ENCODE measurements at places on chromosomes 13 and 19.

DNA sequence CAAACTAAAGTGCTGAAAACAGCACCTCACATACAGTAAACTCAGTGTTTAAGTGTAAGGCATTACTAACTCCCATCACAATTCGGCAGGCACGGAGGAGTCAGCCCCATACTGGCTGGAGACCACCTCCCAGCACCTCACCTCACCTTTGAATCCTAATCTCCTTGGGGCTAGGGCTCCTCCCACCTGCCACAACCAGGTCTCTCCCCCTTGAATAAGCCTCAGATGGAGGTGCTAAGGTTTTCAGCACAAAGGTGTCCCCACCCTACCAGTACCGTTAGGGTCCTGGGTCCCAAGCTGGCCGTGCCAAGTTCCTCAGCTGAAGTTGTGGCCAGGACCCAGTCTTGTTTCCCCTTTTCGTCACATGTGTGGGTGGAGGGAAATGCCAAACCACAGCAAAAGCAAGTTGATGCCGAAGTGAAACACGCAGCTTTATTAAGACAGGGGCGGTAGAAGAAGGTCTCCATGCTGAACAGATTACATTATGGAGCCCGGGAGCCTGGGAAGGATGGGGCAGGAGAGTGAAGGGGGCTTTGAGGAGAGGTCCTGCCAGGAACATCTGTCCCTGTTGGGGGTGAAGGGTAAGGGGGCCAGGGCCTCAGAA is at the start of gene IGFLR1:
Gene IGFLR1, minus strand, starts transcription at position 332 of the 604 bp plus-strand sequence. CDS start 1,272 bp downstream, outside the sequence.
- DNase-seq: no peak

GRCh38 chr19:15400521-15401396 is 18.0 kb downstream of the AKAP8L start:
- no peak for DNase-seq

GRCh38 chr19:19418555-19419260 is 13.2 kb downstream of the GATAD2A start:
- no peak for DNase-seq

- no peak for DNase-seq
Observed at GRCh38 chr19:55672418-55672817, 2.6 kb upstream of the EPN1 start.

GRCh38 chr13:30932481-30933353 is at the start of gene TEX26:
Gene TEX26, plus strand, starts transcription at chr13:30932656. Its CDS starts 60 bp downstream, at chr13:30932716.
- no peak for DNase-seq

- no peak for DNase-seq
Observed at GRCh38 chr13:24456396-24456795, 56.2 kb downstream of the PARP4 start.

- peak; percentile 2 for DNase-seq
Observed at GRCh38 chr19:22545751-22546150, 88.4 kb upstream of the ZNF492 start.

- no peak for DNase-seq
Observed at GRCh38 chr13:43268632-43269031, 245.2 kb downstream of the DNAJC15 start.

GRCh38 chr19:38946229-38947010 is 15.7 kb downstream of the MRPS12 start:
- DNase-seq: no peak

DNA sequence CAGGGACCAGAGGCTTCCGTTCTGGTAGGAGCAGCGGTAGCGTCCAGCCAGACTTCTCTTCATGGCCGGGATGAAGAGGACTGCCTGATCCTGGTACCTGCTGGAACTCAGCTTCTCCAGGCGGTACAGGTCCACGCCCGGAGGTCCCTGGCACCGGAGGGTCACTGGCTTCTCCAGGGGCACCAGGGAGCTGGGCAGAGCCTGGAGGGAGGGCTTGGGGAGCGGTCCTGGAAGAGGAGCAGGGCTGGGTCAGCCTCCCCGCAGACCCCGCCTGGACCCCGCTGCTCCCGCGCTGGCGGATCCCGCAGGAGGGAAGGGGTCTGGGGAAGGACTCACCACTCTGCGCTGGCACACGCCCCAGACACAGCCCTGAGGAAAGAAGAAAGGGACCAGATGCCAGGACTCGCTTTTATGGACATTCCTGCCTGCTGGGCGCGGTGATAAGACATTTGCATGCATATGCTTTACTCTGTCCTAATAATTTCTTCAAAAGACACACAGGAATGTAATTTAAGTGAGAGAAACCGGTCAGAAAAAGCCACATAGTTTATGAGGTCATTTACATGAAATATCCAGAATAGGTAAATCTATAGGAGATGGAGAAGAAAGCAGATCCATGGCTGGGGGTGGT is 5.8 kb downstream of the GP6 start:
- no peak for DNase-seq

DNA sequence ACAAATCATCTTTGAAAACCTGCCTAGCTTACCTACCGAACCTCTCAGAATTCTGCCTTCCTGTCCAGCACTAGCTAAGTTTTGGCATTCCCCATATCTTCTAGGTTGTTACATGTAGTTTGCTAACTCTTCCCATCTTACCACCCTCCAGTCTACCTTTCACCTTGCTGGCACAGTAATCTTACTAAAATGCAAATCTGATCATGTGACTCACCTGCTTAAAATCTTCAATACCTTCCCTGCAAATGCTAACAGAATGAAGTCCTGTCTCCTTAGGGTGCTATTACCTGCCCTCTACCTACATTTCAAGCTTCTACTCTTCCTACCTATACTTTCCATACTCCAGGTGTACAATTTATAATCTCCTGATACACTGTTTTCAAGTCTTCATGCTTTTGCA is 30.4 kb downstream of the INTS6 start:
- DNase-seq: no peak

DNA sequence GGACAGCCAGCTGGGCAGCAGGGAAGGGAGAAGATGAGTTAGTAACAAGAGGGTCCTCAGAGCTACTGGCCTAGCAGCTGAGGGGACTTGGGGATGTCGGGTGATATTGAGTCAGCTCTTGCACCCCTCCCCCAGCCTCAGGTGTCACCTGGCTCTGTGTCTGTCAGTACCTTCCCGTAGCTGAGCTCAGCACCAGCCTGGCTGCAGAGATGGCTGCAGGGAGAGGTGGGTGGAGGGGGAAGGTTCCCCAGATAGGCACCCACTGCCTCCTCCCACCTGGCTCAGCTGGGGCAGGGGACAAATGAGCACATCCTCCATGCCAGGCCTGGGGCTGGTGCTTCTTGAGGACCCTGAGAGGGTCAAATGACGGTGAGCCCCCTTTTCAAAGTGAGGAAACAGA is 6.8 kb upstream of the KPTN start:
- no peak for DNase-seq

- no peak for DNase-seq
Observed at GRCh38 chr13:33353210-33353609, 67.7 kb upstream of the STARD13 start.

DNA sequence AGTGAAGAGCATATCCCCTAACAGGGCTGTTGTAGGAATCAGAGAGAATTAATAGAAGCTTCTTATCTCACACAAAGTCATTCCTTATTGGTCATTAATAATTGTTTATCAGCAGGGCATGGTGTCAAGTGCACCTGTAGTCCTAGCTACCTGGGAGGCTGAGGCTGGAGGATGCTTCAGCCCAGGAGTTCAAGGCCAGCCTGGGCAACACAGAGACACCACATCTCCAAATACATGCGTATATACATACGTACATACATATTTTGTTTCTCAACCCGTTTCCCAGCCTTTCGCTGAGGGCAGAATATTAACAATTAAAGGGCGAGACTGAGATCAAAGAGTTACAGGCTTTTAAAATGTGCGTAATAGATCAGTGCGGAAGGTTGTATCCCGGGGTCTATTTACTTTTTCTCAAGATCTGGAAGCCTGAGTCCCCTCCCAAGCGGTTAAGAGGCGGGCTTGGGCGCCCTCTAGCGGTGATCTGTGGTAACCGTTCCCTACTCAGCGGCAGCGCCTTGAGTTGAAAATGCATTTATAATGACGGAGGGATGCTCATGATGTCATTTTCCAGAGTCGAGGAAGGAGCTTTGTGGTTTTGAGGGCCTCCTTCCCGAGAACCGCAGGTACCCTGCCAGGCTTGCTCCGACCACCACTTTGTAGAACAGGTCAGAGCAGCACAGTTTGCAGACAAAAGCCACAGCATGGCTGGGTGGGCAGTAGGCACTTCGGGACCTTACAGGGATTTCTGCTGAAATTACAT is 169.6 kb upstream of the GPR12 start:
- peak; percentile 60 for DNase-seq

DNA sequence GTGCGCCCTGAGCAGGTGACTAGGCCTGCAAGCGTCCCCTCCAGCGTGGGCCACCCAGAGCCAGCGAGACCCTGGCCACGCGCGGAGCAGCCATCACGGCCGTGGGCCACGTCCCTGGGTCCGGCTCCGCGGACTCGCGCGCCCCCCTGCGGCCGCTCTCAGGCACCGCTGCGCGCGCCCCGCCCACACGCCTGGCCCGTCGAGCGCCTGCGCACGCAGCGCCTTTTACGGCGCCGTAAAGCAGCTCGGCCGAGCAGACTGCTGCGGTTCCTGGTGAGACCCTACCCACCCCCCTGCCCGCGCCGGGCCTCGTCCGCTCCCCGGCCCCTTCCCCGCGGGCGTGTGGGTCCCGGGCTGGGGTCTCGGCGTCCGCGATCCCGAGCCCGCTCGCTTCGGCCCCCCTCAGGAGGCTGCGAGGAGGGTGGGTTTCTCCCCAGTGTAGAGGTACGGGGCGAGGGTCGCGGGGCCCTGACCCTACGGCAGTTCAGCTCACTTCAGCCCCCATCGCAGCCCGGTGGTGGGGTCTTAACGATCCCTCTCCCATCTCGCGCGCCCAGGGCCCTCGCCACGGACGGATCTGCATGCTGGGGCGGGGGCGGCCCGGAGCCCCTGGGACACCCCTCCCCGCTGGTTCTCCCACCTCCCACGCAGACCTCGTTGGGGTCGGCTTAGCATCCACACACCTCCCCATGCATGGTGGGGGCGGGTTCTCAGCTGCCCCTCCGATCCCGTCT is at the start of gene TRAPPC5:
Gene TRAPPC5, plus strand, starts transcription at position 228 of the 734 bp plus-strand sequence. CDS start 1,421 bp downstream, outside the sequence.
- peak; percentile 74 for DNase-seq

Data from stimulated activated CD4-positive, alpha-beta T cell treated with anti-CD3 and anti-CD28 coated beads, Interleukin-1b, Interleukin-23, amount 100 ng/mL, for 24 hours (primary cell).